ENCODE measurements at places on chromosomes 4 and X.

DNA sequence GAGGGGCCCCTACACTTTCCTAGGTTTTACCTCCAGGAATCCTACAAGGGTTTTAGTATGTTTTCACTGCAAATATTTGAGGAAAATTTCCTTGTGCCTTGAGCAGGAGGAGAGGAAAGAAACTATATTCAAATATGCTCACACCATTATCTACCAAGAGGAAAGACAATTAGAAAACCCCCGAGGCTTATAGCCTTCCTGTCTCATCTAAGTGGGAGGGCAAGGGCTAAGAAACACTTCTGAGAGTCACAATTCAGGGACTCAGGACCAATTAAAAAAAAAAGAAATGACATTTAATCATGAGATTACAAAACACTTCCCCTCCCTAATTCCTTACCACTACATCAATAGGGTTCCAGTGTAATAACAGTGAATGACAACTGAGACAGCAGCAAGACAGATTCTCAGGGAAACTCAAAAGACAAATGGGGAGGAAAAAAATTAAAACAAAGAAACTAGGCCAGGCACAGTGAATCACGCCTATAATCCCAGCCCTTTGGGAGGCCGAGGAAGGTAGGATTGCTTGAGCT lies 45.6 kb downstream of the ATRX start:
- H3K36me3 ChIP-seq: peaks cover 7% of the 10 kb centered on the region
- H3K27ac ChIP-seq: peak overlapping the region; percentile 53
- peaks cover 40% of the 10 kb centered on the region for H3K4me1 ChIP-seq
- H3K27me3 ChIP-seq: peaks cover 4% of the 10 kb centered on the region

- DNase-seq: no peak
- no peaks in the 10 kb centered on the region for H3K36me3 ChIP-seq
- no peak overlapping the region for H3K27ac ChIP-seq
- H3K4me3 ChIP-seq: no peak overlapping the region
- no peaks in the 10 kb centered on the region for H3K27me3 ChIP-seq
- H3K4me1 ChIP-seq: no peaks in the 10 kb centered on the region
Observed at GRCh38 chr4:167642250-167642649, 408.0 kb upstream of the SPOCK3 start.

GRCh38 chr4:100539706-100540105 lies 21.9 kb upstream of the EMCN start:
- no peaks in the 10 kb centered on the region for H3K36me3 ChIP-seq
- no peaks in the 10 kb centered on the region for H3K4me1 ChIP-seq
- no peaks in the 10 kb centered on the region for H3K27me3 ChIP-seq
- no peak overlapping the region for H3K27ac ChIP-seq

- no peak overlapping the region for H3K4me3 ChIP-seq
- H3K4me1 ChIP-seq: peaks cover 65% of the 10 kb centered on the region
- H3K27me3 ChIP-seq: peaks cover 45% of the 10 kb centered on the region
- no peak for DNase-seq
Observed at GRCh38 chrX:154074199-154074598, 23.3 kb downstream of the MECP2 start.

DNA sequence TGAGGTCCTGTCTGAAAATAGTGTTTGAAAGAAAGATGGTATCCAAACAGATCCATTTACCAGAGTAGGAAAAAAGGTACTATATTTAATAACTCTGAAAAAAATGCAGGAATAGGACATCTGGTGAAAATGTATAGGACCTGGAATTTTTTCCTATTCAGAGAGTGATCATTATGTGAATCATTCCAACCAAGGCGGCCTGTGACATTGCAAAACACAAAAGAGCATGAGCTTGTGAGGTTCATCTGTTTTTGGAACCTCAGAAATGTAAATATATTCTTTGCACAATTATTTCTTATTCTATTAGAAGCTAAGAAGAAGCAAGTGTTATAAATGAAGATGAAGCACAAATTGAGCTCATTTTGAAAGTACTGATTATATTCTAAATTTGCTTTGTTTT lies 2.0 kb downstream of the C4orf51 start:
- H3K4me3 ChIP-seq: no peak overlapping the region
- no peaks in the 10 kb centered on the region for H3K4me1 ChIP-seq
- H3K27me3 ChIP-seq: peaks cover 21% of the 10 kb centered on the region
- H3K36me3 ChIP-seq: no peaks in the 10 kb centered on the region
- no peak overlapping the region for H3K27ac ChIP-seq

- H3K36me3 ChIP-seq: no peaks in the 10 kb centered on the region
- H3K4me1 ChIP-seq: no peaks in the 10 kb centered on the region
- no peak for DNase-seq
- no peak overlapping the region for H3K4me3 ChIP-seq
Observed at GRCh38 chr4:114025176-114025777, 45.8 kb upstream of the ARSJ start.

GRCh38 chr4:28241021-28241420 lies 1380.4 kb downstream of the STIM2 start:
- no peaks in the 10 kb centered on the region for H3K36me3 ChIP-seq
- no peaks in the 10 kb centered on the region for H3K27me3 ChIP-seq
- H3K4me1 ChIP-seq: no peaks in the 10 kb centered on the region
- H3K27ac ChIP-seq: no peak overlapping the region

DNA sequence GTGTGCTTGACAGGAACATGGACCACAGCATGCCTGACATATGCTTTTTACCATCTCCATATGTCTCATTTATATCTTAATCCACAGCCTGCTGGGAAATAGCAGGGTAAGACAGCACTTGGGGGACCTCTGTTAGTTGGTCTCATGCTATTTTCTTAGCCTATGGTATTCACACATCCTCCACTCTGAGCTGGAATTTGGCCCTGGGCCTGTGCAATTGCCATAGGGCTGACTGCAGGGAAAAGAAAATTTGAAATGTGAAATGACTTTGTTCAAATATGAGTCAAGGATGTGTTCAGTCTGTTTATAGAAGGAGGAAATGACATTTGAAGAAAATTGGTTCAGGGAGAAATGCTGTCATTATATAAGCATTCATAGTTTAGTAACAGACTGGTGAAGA lies 9.6 kb upstream of the MAP7D3 start:
- no peak for DNase-seq
- H3K4me3 ChIP-seq: no peak overlapping the region
- H3K36me3 ChIP-seq: no peaks in the 10 kb centered on the region
- peaks cover 8% of the 10 kb centered on the region for H3K27me3 ChIP-seq

- no peak for DNase-seq
- no peaks in the 10 kb centered on the region for H3K36me3 ChIP-seq
- H3K27me3 ChIP-seq: no peaks in the 10 kb centered on the region
Observed at GRCh38 chr4:98838531-98838930, 90.4 kb downstream of the EIF4E start.

- no peaks in the 10 kb centered on the region for H3K36me3 ChIP-seq
- peaks cover 55% of the 10 kb centered on the region for H3K27me3 ChIP-seq
- no peak overlapping the region for H3K27ac ChIP-seq
- H3K4me3 ChIP-seq: no peak overlapping the region
- DNase-seq: no peak
- no peaks in the 10 kb centered on the region for H3K4me1 ChIP-seq
Observed at GRCh38 chrX:143634663-143635455, 1.0 kb downstream of the SLITRK4 start.

DNA sequence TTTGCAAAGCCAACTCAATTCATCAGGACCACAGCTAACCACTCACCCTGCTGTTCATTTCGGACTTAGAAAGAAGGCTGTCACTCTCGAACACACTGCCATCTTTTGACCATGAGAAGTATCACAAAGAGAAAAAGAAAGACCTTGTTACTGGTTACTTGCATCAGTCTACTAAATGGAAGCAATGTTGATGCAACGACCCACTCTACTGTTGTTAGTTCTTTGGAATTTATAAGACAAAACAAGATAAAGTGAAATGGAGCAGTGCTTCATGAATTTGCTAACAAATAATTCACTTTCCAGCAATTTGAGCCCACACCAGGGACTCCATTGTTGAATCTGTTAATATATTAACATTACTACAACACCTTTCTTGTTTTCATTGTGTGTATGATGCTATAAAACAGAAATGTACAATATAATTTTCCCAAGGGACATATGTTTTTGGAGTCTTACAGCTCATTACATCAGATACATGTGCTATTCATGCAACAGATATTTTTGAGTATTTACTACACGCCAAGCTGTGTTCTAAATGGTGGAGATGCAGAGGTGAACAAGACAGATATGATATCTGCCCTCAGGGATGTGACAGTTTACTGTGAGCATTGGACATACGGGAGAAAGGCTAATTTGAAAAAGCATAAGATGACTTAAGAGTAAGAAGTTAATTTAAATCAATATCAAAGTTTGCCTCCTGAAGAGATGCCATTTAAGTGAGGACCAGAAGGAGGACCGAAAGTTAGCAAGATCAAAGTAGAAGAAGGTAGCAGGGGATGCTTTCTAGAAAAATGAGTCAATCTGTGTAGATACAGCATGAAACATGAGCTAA lies 87.2 kb downstream of the AREG start:
- H3K4me1 ChIP-seq: peaks cover 2% of the 10 kb centered on the region
- DNase-seq: no peak
- H3K27me3 ChIP-seq: no peaks in the 10 kb centered on the region
- H3K36me3 ChIP-seq: no peaks in the 10 kb centered on the region
- no peak overlapping the region for H3K27ac ChIP-seq

- H3K36me3 ChIP-seq: no peaks in the 10 kb centered on the region
- peak overlapping the region; percentile 6 for H3K4me3 ChIP-seq
- H3K27me3 ChIP-seq: peaks cover 78% of the 10 kb centered on the region
- peaks cover 28% of the 10 kb centered on the region for H3K4me1 ChIP-seq
Observed at GRCh38 chrX:39903343-39903742, 194.4 kb downstream of the BCOR start.

DNA sequence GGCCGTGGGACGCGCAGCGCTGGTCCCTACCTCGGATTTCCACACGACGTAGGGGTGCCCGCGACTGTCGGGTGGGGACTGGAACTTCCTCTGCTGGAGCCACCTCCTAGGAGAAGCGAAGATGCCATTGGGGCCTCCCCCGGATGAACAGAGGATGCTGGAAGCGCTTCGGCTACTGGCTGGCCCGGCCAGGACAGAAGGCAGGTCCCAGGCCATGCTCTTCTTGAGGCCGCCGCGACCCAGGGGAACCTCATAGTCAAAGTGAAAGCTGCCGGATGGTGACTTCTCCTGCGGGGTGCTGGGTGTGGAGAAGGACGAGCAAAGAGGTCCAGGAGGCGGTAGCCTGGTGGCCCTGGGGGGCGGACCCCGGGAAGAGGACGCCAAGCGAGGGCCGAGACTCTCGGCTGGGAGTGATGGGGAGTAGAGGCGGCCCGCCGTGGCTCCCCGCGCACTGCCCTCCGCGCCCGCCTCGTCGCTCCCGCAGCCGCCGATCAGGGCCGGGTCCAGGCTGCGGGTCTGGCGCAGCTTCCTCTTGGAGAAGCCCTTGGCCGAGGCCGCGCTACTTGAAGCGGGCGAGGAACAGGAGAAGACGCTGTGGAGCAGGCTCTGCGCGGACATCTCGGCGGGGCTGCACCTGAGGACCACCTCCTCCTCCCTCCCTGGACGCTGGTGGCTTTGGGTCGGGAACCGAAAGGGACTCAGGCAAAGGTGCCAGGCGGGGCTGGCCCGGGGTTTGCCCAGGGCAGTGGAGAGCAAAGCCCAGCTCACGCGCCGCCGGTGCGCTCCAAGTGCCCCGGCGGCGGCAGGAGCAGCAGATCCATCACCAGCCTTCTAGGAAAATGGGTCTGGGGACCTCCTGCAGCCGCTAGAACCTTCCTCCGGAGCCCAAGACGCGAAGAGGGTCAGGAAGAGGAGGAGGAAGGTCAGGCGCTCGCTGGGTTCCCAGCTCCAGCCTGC lies 1.2 kb downstream of the ARHGAP6 start:
- H3K27ac ChIP-seq: no peak overlapping the region
- no peak for DNase-seq
- no peaks in the 10 kb centered on the region for H3K36me3 ChIP-seq
- peaks cover 89% of the 10 kb centered on the region for H3K27me3 ChIP-seq

DNA sequence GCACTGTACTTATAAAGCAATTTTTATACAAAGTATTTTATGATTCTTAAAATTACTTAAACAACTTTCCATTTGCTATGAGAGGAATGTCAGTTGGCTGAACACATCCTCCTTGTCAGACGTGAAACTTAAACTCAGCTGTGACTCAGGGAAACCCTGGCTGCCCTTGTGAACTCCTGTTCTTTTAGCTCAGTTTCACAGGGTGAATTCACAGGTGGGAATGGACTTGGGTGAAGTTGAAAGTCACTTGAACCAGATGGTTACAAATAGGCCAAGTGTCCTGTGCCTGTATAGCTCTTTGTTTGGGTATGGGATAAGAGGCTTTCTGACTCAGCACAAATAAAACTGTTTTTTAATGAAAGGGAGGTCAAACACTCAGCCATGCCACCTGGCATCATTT lies 67.4 kb upstream of the FAM47B start:
- H3K27ac ChIP-seq: no peak overlapping the region
- H3K36me3 ChIP-seq: no peaks in the 10 kb centered on the region
- H3K4me1 ChIP-seq: no peaks in the 10 kb centered on the region
- DNase-seq: no peak
- no peak overlapping the region for H3K4me3 ChIP-seq

DNA sequence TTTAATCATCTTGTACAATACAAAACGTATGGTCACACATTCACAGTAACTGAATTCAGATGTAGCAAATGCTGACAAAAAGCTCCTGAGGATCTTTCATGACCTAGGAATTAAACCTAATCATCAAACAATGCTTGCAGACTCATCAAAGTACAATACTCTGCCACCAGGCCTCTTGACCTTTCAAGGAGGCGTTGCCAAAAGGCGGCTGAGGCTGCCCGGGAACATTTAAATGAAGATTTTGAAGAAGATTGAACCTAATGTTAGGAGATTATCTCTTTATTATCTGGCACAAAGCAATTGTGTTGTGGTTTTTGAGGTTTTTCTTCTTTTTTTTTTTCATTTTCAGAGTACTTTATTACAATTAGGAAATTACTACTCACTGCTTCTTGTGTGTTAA lies 340.5 kb downstream of the GALNTL6 start:
- no peaks in the 10 kb centered on the region for H3K4me1 ChIP-seq
- no peak for DNase-seq
- H3K36me3 ChIP-seq: no peaks in the 10 kb centered on the region
- no peak overlapping the region for H3K27ac ChIP-seq
- H3K27me3 ChIP-seq: no peaks in the 10 kb centered on the region
- no peak overlapping the region for H3K4me3 ChIP-seq

DNA sequence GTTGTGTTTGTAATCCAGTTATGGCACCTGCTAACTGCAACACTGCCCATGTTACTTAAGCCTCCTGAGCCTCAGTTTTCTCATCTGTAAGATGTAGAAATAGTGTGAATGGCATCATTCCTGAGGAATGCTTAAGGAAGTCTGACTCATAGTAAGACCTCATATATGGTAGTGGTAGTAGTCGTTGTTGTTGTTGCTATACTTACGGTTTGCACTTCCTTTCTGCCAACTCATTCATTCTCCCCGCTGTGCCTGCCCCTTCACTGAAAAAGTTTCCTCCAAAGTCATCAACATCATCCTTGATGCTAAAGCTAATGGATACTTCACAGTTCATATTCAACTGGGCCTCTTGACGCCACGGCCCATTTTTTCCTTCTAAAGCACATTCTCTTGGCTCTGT lies 54.2 kb upstream of the SPANXN3 start:
- H3K27me3 ChIP-seq: peaks cover under 1% of the 10 kb centered on the region
- H3K4me3 ChIP-seq: no peak overlapping the region
- no peak for DNase-seq
- H3K4me1 ChIP-seq: no peaks in the 10 kb centered on the region
- no peak overlapping the region for H3K27ac ChIP-seq

Measured in activated T-cell treated with anti-CD3 and anti-CD28 coated beads, Interleukin-2, amount 50 U/mL, for 24 hours (primary cell).